ENCODE measurements at places on chromosomes 11 and 22. TPM values are rescaled to one million over a fixed set of nuclear protein-coding genes. Genes with fewer than 3 reads are reported as not detected.
A peak's percentile ranks its signal among the peaks of the same experiment; 100 is the strongest.

DNA sequence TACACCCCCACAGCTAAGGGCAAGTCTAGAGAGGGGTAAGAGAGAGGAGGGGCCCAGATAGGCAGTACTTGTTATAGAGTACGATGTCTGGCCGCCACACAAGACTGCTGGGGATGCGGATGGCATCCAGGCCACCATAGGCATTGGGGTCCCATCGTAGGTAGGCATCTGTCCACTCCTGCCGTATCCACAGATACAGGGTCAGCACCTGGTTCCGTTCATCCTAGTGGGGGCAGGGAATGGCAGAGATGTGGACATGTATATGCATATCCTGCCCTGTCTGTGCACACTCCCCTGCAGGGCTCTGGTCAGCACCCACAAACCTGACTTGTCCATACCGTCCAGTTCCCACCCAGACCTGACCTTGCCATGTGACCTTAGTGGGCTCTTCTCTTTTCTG is 2.1 kb downstream of the CHRNA10 start:
- DNase-seq = no peak

GRCh38 chr11:63132985-63133775 is 10.8 kb downstream of the SLC22A24 start:
- DNase-seq = no peak

GRCh38 chr22:32106930-32107329 is 52.2 kb downstream of the C22orf42 start:
- DNase-seq = no peak

- no peak for DNase-seq
Measured at GRCh38 chr11:19173004-19173689, 28.6 kb downstream of the CSRP3 start.

The ABCC8 gene
- not detected for total RNA-seq

- no peak for DNase-seq
Measured at GRCh38 chr11:24295360-24295759, 201.5 kb upstream of the LUZP2 start.

The TCN2 gene
- 40.1 TPM for total RNA-seq

DNA sequence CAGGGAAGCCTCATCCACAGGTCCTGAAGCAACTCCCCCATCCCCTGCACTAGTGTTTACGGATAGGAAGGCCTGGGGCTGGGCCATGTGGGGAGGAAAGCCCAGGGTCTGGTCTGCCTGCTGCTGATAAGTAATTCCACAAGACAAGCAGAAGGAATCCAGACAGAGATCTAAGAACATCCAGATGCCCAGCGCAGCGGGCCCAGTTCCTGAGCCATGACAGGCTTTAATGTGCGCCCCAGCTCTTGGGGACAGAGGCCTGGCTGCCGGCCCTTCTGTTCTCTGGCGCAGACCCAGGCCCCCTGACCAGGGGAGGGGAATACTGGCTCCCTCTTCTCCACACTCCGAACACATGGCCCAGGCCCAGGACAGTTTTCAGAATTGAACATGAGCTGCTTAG is 28.8 kb upstream of the ETS1 start:
- no peak for DNase-seq

The C11orf52 gene
- total RNA-seq = 0.18 TPM

The TENM4 gene
- 7.3 TPM for total RNA-seq

- DNase-seq = no peak
Measured at GRCh38 chr11:122755409-122755808, 82.9 kb upstream of the CRTAM start.

DNA sequence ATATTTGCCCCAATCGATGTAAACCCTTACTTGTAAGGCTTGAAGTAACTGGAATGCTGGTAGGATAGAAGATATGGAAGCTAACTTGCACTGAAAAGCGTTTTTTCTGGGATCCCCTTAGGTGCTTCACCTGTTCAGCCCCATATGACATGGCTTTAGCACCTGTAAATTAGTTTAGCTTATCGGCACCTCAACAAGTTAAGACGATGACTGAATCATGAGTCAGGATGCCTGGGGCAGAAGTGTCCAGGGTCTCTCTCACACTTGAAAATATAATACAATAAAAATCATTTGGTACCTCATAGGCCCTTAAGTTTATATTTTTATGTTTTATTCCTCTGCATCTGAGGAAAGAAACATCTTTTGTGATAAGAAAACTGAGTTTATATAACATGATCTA is 409.2 kb upstream of the LRRC4C start:
- no peak for DNase-seq

- no peak for DNase-seq
Measured at GRCh38 chr11:118056806-118057205, 20.1 kb upstream of the TMPRSS4 start.

DNA sequence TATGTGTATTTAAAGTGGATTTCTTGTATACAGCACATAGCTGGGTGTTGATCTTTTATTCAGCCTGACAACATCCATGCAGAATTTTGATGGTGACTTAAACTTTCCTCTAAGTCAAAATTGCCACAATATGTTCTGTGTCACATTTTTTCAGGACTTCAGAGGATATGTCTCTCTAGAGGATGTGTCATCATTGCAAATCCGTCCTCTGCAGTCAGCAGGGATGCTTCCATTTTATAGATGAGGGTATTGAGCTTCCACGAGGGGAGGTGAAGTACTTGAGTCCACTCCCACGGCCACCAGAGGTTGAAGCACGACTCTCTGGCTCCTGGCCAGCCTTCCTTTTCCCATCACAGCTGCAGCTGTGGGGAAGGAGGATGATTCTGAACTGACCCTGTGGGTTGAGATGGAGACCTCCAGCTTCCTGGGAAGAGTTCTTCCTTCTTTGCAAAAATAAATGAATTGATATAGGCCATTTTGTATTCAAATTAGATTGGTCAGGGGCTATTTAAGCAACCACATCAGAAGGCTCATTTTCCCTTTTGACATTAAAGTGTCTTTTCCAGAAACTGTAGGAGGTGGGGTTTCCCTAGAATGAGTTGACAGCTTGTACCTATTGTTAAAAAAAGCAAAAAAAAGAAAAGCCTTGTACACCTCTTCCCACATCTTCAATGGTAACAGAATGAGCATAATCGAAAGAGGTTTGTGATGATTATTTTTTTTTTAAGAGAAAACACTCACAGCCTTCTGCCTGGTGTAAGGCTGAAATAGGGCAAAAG is 55.2 kb upstream of the MYEOV start:
- no peak for DNase-seq

- DNase-seq = no peak
Measured at GRCh38 chr11:110805756-110806155, 93.5 kb upstream of the ARHGAP20 start.

DNA sequence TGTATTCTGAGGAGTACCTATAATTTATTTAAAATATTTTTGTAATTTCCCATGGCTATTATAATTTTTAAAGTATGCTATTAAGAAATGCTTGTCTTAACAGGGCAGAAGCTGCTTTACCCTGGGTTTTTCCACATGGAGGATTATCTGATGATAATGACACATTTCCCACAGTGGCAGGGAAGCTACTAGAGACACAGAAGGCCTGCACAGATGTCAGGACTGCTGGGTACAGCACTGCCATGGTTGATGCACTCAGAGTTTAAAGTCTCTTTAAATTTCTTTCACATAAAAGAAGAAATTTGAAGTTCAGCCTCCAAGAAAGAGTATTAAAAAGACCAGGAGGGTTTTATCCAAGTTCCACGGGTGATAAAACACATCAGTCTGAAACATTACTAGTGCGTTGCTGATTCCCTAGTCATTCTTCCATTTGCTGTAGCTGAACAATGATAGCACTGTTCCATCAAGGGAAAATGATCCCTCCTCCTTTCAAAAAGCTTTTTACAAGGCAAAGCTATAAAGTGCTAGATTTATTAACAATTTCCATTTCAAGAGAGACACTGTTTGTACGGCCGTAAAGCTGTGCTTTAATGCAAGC is 363.0 kb downstream of the CNTN5 start:
- DNase-seq = no peak

The OR4D5 gene
- not detected for total RNA-seq

The SCGB2A2 gene
- total RNA-seq = not detected

DNA sequence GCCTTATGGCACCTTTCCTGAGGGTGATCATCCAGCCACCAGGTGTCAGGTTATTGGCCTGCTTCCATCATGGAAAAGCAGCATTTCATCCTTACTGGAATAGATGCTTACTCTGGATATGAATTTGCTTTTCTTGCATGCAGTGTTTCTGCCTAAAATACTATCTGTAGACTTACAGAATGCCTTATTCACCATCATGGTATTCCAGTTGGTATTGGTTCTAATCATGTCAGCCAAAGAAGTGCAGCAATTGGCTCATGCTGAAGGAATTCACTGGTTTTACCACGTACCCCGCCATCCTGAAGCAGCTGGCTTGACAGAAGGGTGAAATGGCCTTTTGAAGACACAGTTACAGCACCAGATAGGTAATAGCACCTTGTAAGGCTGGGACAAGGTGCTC is 194.2 kb downstream of the AASDHPPT start:
- DNase-seq = no peak

The OR8G5 gene
- total RNA-seq = not detected

GRCh38 chr11:4418403-4418802 is 24.9 kb upstream of the TRIM21 start:
- no peak for DNase-seq

The WNT11 gene
- not detected for total RNA-seq

DNA sequence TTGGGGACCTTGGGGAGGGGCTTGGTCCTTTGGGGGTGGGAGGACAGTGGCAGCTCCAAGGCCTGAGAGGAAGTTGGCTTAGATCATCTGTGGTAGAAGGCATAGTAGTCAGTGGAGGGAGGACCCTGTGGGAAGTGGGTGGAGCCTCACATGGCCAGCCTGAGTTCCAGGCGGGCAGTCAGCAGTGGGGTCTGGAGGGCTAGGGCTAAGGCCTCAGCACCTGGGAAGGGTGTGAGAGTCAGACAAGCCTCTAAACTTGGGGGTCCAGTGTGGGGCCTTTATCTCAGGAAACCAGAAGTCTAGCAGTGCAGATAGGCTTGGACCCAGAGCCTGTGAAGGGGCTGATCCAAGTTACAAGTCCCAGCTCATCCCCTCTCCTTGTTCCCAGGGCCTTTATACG is 4.0 kb downstream of the NLRX1 start:
- DNase-seq = no peak

DNA sequence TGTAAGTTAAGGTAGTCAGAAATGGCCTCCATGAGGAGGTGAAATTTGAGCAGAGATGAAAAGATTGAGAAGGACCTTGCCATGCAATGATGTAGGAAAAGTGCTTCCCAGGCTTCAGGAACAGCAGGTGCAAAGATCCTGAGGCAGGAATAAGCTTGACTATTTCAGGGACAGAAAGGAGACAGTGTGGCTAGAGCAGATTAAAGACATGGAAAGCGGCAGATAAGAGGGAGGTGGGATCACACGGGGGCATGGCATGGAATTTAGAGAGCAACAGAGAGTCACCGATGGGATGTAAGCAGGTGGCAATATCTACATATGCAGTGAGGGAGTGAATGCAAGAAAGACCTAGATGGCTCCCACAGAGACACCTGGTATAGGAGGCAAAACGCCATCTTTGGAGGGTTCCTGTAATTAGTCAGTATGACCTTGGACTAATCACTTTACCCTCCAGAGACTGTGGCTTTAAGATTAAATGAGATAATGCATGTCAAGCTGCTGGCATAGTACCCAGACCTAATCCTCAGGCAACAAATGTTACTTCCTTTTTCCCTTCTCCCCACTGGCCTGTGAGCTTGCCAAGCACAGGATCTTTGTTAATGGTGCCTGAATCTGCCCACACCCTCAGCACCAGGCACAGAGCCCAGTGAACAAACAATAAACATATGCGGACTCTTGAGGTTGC is 24.6 kb upstream of the ACER3 start:
- DNase-seq = no peak

GRCh38 chr22:43476751-43477725 is 65.2 kb downstream of the MPPED1 start:
- no peak for DNase-seq

The TMPRSS4 gene
- not detected for total RNA-seq

The TXNRD2 gene
- total RNA-seq = 104 TPM

DNA sequence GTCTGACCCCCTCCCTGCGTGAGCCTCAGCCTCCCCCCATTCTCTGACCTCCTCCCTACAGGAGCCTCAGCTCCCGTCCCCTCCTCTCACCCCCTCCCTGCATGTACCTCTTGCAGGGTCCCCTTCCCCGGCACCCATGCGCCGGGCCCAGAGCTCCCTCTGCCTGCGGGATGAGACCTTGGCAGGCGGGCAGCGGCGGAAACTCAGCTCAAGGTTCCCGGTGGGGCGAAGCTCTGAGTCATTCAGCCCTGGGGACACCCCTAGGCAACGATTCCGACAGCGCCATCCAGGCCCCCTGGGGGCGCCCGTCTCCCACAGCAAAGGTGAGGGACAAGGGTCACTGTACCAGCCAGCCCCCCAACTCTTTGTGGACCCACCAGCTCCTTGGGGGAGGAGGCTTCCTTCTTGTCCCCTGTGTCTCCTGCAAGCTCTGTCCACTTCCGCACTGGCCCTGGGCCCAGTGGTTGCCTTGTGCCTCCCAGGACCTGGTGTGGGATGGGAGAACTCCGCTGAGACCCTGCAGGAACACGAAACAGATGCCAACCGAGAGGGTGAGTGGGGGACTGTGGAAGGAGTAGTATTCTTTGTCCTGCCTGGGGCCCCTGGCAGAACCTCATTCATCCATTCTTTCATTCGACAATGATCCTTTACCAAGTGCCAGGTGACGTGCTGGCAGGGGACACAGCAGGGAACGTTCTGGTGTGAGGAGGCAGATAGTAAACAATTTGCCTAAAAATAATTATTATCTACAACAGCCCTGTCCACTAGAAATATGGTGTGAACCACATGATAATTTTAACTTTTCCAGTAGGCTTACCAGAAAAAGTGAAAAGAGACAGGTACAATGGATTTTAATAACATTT is 3.7 kb upstream of the RPS6KA4 start:
- DNase-seq = peak; percentile 36

DNA sequence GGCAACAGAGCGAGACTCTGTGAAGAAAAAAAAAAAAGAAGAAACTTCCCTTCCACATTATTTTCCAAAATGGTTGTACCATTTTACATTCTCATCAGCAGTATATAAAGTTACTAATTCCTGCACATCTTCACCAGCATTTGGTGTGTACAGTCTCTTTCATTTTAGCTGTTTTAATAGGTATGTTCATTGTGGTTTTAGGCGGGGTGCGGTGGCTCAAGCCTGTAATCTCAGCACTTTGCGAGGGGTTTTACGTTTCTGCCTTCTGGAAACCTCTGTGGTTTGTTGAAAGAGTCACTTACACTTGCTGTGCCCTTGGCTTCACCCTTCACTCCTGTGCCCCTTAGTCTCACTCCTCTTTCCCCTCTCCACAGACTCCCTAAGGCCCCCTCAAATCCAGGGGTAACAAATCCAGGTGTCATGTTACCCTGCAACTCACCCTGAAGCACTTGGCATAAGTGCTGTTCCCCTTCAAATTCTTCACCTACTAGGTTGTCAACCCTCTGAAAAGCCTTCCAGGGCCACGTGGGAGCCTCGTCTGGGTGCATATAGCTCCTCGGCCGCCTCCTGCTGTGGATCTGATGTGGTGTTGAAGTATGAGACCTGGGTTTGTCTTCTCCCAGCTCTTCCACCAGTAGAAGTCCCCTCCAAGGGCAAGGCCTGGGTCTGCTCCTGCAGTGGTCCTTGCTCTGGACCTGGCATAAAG is 20.8 kb downstream of the TOB2 start:
- DNase-seq = no peak
